ENCODE measurements at places on chromosomes 7 and 10.

- DNase-seq: peak; percentile 79
Observed at GRCh38 chr7:116522247-116522646, 2.6 kb upstream of the CAV1 start.

- no peak for DNase-seq
Observed at GRCh38 chr10:34113504-34114225, 701.4 kb downstream of the PARD3 start.

- no peak for DNase-seq
Observed at GRCh38 chr10:44370731-44371248, 14.1 kb downstream of the CXCL12 start.

- DNase-seq: no peak
Observed at GRCh38 chr7:94052398-94053180, 48.4 kb upstream of the BET1 start.

GRCh38 chr7:26155531-26156375 is 3.8 kb downstream of the NFE2L3 start:
- DNase-seq: peak; percentile 87

DNA sequence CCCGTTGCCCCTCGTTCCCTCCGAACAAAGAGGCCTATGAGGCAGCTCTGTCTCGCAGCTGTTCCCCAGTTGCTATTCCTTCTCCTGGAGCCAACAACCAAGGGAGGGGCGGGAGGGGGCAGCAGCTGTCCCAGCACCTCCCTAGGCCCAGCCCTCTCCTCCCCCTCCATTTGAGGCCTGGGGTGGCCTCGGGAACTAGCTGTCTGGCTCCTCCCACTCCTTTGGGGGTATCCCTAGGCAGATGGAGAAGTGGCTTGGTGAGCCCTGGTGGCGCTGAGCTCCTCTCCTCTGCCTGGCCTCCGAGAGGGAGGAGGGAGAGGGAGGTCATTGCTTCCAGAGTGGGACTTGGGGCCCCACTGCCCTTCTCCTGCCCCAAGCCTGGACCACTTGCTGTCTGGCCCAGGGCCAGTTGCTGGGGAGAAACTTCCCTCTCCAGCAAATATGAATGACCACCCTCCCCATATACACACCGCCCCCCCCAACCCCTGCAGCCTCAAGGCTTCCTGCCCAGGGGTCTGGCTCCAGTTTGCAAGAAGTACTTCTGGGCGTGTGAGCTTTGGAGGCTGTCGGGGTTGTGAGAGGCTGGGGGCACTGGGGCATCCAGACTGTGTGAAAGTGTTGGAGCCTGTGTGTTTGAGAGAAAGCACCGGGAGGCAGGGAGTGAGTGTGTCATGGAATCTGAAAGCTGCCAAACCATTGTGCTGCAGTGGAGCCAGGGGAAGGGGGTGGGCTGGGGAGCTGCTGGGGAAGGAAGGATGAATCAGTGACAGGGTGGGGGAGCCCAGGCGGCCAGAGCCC is 3.1 kb downstream of the FLNC start:
- DNase-seq: peak; percentile 90

DNA sequence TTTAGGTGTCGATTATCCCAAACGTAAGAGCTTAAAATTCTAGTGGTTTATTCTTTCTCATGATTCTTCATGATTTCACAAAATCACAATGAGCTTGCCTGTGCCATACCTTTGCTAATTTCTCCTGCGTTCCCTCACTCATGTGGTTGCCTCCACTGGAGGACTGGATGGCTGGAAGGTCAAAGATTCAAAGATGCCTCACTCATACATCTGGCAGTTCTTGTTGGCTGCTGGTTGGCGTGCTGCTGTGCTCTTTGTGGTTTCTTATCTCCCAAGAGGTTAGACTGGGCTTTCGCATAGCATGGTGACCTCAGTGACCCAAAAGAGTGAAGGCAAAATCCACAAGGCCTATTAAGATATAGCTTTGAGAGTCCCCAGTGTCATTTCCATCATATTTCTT is 877.6 kb upstream of the AUTS2 start:
- no peak for DNase-seq

DNA sequence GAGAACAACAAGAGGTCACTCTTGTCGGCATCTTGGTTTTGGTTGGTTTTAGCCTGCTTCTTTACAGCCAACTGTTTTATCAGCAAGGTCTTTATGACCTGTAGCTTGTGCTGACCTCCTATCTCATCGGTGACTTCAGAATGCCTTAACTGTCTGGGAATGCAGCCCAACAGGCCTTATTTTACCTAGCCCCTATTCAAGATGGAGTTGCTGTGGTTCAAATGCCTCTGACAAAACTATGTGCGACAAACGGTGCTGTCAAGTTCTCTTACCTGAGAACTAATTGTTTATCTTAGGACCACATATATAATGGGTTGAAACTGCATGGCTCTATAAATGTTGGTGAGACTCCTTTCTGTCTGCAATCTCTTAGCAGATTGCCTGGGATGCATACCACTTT is 35.9 kb upstream of the POT1 start:
- DNase-seq: no peak

- peak; percentile 74 for DNase-seq
Observed at GRCh38 chr7:152674860-152675758, 832 bp downstream of the XRCC2 start.

DNA sequence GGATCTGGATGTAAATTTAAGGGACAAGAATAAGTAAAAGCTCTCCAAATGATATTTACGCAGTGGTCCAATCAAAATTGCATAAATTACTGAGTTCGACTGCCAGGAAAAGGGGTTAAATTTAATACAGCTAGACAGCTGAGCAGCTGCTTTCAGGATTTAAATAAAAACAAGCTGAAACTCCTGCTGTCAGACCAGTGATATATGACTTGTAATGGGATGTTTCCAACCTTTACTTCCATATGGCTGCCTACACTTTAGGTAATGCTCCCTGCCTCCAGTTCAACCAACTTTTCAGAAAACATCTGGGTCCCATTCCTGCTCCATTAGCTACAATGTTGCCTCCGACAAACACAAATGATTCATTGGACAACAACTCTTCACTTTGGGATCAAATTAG is 326.3 kb upstream of the DGKB start:
- no peak for DNase-seq

GRCh38 chr7:26499315-26499897 is 207.7 kb downstream of the SNX10 start:
- no peak for DNase-seq

GRCh38 chr7:73557397-73558257 is at the start of gene BCL7B:
Gene BCL7B, minus strand, starts transcription at chr7:73557690. Its CDS starts 112 bp downstream, at chr7:73557578.
- DNase-seq: peak; percentile 65

DNA sequence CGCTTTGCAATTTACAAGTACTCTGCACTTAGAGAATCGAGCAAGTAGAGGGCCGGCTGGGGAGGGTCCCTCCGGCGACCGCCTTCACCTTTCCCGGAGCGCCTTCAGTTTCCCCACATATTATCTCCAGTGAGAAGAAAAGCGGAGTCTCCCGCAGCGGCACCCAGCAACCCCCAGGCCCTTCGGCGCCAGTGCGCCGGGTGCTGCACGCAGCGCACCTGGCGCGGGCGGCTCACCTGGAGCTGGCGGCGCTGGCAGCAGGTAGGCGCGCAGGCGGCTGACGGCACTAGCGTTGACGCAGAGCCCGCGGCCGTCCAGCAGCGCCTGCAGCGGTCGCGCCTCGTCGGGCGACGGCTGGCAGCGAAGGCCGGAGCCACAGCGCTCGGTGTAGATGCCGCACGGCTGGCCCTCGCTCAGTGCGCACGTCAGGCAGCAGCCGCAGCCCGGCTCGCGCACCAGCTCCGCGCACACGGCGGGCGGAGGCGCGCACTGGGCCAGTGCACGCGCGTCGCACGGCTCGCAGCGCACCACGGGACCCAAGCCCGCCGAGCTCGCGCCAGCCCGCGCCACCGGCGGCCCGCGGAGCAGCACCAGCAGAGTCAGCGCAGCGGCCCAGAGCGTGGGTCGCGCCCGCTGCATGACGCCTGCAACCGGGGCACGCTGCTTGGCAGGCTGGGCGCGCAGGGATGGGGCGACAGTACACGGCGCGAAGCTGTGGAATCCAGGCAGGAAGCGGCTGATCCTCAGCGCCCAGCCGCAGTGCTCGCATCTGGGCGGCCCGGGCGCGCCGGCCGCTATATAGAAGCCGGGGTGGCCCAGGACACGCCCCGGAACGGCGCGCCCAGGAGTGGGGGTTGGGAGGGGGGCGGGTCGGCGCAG is at the start of gene IGFBP3:
Gene IGFBP3 (minus strand): TSS at position 771 of the 879 bp plus-strand sequence. CDS start 132 bp downstream, at position 639.
- DNase-seq: peak; percentile 67

GRCh38 chr10:21100871-21101514 is 203.9 kb upstream of the NEBL start:
- DNase-seq: peak; percentile 68

DNA sequence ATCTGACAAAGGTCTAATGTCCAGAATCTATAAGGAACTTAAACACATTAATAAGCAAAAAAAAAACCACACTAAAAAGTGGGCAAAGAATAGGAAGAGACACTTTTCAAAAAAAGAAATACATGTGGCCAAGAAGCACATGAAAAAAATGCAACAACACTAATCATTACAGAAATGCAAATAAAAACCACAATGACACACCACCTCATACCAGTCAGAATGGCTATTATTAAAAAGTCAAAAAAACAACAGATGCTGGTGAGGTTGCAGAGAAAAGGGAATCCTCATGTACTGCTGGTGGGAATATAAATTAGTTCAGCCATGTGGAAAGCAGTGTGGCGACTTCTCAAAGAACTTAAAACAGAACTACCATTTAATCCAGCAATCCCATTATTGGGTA is 119.0 kb downstream of the LMBR1 start:
- no peak for DNase-seq

DNA sequence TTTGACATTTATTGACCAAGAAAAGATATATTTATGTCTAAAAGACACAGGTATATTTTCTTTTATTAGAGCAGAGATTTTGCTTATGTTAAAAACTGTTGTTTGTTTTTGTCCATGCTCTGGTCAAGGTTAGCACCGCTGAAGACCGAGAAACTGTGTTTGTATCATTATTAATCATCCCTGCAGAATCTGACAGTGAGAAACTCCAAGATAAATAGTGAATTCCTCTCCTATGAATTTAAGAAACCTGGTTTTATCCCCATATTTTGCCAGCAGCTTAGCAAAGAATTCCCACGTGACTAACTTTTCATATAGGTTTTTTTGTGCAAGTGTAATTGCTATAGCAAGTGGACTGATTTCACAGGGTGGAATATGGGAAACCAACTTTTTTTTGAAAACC is 77.6 kb downstream of the FRMD4A start:
- no peak for DNase-seq

DNA sequence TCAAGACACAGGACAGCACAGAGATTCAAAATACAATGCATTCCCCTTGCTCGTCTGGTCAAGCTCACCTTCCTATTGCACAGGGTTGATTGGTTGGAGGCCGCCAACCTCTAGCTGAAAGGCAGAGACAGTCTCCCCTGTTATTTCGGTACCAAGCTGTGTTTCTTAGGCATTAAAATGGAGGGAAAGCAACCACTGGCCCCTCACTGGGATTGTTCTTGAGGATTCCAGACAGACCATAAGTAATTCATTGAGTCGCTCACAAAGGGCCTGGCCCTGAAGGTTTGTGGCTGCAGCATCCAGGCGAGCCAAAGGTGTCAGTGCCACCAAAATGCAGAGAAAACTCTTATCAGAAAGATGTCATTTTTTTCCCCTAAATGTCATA is 81.2 kb downstream of the PARP12 start:
- DNase-seq: no peak

DNA sequence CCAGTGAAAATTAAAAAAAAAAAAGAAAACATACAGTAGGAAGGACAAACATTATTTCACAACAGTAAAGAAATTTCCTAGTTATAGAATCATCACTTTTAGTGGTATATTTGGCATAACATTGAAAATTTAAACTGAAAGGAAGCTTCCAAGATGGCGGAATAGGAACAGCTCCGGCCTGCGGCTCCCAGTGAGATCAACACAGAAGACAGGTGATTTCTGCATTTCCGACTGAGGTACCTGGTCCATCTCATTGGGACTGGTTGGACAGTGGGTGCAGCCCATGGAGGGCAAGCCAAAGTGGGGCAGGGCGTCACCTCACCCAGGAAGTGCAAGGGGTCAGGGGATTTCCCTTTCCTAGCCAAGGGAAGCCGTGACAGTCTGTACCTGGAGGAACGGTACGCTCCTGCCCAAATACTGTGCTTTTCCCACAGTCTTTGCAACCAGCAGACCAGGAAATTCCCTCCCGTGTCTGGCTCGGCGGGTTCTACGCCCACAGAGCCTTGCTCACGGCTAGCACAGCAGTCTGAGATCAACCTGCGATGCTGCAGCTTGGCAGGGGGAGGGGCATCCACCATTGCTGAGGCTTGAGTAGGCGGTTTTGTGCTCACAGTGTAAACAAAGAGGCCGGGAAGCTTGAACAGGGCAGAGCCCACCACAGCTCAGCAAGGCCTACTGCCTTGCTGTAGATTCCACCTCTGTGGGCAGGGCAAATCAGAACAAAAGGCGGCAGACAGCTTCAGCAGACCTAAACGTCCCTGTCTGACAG is 19.4 kb downstream of the PON3 start:
- no peak for DNase-seq

- DNase-seq: no peak
Observed at GRCh38 chr10:97916586-97916985, 66.9 kb downstream of the GOLGA7B start.

DNA sequence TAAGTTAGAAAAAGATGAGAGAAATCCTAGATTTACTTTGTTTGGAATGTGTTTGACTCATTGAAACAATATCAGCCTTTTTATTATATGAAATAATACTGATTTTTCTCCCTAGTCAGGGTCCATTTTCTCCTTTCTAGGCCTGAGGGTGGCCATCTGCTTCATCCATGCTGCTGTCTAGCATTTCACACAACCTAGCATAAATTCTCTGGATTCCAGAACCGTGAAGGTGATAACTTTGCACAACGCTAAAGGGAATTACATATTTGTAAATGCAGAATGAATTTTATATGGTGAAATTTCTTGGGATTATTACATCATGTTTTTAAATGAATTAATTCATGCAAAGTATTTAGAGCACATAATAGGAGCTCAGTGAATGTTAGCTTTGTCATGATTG is 505.1 kb downstream of the INHBA start:
- DNase-seq: no peak

GRCh38 chr10:5461203-5461588 is 38.2 kb downstream of the CALML5 start:
- no peak for DNase-seq

GRCh38 chr10:120555842-120556532 is 99.0 kb downstream of the PLPP4 start:
- no peak for DNase-seq

GRCh38 chr10:9900751-9901150 is 1116.9 kb upstream of the CELF2 start:
- no peak for DNase-seq
